ENCODE measurements at places on chromosomes 5 and 9.

- no peak for DNase-seq
Measured at GRCh38 chr9:121449786-121450185, 49.9 kb downstream of the GGTA1 start.

- DNase-seq, result no peak
Measured at GRCh38 chr5:157292599-157292998, 26.7 kb downstream of the CYFIP2 start.

DNA sequence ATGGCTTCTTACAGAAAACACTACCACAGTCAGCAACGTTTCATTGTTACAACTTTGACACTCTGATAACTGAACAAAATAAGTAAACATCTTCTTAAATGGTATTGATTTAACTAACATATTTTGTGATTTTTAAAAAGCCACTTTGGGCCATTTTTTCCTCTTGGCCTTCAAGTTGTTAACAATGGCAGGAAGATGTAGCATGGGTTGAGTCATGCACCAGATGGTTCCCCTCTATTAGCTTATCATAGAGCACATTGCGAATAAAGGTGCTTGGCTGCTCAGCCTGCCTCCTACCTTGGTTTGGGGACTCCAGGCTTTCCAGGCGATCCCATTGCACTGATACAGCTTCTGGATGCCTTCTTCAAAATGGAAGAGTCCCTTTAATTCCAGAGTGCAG is 24.1 kb upstream of the CER1 start:
- DNase-seq, result no peak

DNA sequence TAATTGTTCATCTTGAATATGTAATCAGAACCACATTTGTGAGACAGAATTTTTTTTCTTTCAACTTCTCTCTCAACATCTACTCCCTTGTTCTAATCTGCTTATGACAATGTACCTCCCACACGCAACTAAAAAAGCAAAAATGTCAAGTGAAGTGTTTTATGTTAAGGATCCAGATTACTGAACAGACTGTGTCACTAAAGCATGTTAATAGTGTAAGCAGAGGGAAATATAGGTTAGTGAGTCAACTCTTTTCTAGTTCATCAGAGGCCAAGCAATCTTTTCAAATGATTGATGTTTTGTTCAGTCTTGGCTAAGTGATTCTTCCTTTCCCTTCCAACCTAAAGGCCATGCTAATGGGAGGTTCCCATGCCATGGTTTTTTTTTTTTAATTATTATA is 34.7 kb upstream of the IDNK start:
- DNase-seq, result no peak

DNA sequence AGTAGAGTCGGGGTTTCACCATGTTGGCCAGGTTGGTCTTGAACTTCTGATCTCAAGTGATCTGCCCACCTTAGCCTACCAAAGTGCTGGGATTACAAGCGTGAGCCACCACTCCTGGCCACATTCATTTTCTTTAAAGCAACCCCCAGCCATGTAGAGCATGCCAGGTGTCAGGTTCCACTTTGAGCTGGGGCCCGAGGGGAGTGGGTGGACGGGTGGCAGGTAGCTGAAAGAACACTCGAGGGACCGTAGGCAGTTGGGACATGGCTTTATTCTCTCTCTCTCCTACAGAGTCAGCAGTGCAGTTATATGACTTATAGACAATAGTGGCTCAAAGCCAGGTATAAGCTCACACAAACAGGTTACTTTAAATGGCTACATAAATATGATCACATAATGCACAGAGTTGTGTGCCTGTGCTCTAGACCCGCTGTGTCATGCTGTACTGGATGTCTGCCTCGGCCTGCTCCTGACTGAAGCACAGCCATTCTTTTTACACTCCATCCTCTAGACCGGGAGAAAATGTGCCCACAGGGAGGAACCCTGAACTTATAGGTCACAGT is 60.5 kb upstream of the FAM120A start:
- DNase-seq, result no peak

DNA sequence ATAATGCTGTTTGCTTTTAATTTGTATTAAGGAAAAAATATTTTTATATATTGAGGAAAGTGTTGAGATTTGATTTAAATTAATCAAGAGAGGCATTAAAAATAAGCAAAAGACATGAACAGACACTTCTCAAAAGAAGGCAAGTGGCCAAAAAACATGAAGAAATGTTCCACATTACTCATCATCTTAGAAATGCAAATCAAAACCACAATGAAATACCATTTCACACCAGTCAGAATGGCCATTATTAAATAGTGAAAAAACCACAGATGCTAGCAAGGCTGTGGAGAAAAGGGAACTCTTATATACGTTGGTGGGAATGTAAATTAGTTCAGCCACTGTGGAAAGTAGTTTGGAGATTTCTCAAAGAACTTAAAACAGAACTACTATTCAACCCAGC is 45.9 kb downstream of the RANBP17 start:
- DNase-seq, result no peak

GRCh38 chr5:109935833-109936490 is 246.2 kb downstream of the MAN2A1 start:
- no peak for DNase-seq

DNA sequence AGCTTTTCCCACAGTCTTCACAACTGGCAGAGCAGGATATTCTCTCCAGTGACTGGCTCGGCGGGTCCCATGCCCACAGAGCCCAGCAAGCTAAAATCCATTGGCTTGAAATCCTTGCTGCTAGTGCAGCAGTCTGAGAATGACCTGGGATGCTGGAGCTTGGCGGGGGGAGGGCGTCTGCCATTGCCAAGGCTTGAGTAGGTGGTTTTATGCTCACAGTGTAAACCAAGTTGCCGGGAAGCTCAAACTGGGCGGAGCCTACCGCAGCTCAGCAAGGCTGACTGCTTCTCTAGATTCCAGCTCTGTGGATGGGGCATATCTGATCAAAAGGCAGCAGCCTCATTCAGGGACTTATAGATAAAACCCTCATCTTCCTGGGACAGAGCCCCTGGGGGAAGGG is 194.1 kb downstream of the CCDC171 start:
- no peak for DNase-seq

GRCh38 chr5:77777281-77777892 is 1.2 kb upstream of the TBCA start:
- DNase-seq, result no peak

- no peak for DNase-seq
Measured at GRCh38 chr9:636931-637591, 204.4 kb upstream of the DMRT1 start.

GRCh38 chr5:170429014-170429413 is 39.8 kb upstream of the KCNMB1 start:
- DNase-seq, result no peak
